Naive thymus-derived CD4-positive, alpha-beta T cell (primary cell): ENCODE measurements at places on chromosomes 16 and 17. TPM values are rescaled to one million over a fixed set of nuclear protein-coding genes. Genes with fewer than 3 reads are reported as not detected.

Gene CACNA1H
- total RNA-seq = 2.2 TPM

Gene MYO15A
- total RNA-seq = 0.84 TPM

- DNase-seq = no peak
Observed at GRCh38 chr17:4858068-4858881, 25.1 kb downstream of the MINK1 start.

GRCh38 chr16:67260426-67261063 lies 11.8 kb downstream of the SLC9A5 start:
- no peak for DNase-seq

- DNase-seq = no peak
Observed at GRCh38 chr17:11583306-11583992, 14.8 kb upstream of the DNAH9 start.
